ENCODE measurements at places on chromosomes 12 and 14. TPM values are rescaled to one million over a fixed set of nuclear protein-coding genes. Genes with fewer than 3 reads are reported as not detected.

KRT7 gene
- total RNA-seq: 118 TPM

CCDC177 gene
- total RNA-seq: not detected

MYF5 gene
- not detected for total RNA-seq

HOXC12 gene
- not detected for total RNA-seq
